ENCODE measurements at places on chromosomes 4 and X.

DNA sequence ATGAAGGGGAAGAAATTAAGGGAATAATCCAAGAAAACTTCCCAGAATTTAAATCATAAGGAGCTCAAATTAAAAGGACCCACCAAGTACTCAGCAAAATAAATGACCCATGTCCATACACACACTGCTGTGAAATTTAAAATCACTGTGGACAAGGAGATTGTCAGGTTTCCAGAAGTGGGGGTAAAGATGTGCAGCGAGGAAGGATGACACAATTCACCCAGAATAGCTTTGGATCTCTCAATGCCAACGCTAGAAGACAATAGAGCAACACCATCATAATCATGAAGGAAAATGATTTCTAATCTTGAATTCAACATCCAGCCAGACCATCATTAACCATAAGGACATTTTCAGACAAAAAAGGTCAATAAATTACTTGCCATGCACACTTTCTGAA, 65.7 kb downstream of the CASK start:
- DNase-seq, result no peak

GRCh38 chr4:121009578-121010478, 62.5 kb downstream of the NDNF start:
- no peak for DNase-seq

DNA sequence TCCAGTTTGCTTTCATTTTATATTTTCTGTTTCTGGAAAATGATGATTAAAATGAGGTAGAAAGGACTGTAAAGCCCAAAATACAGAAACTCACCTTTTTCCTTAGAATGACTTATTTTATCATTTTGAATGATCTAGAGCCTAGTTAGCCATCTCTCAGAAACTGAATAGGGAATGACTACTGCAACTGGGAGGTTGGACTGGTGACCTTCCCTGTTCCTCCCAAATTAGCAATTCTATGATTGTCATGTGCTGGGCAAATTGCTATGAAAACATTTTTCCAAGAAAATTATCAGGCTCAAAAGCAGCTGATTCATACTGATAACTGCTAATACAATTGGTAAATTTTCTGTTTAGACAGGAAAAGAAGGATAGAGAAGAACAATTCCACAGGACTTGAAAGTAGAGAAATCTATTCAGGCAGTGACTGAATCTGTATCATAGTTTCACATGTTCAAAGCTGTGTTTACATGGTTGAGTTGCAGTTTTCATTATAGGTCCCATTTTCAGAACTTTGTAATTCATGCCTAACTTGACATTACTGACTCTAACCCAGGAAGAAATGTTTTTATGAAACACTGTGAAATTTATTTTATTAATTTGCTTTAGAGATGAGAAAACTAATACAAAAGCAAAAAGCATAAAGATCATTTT, 43.4 kb upstream of the SEC24B start:
- DNase-seq, result no peak

GRCh38 chr4:98319021-98319420, 57.8 kb downstream of the RAP1GDS1 start:
- DNase-seq, result no peak

- DNase-seq, result no peak
These were observed 19.1 kb upstream of the FRYL start for GRCh38 chr4:48799157-48799556.

GRCh38 chr4:118682928-118683327, 2.3 kb upstream of the METTL14 start:
- no peak for DNase-seq

- DNase-seq, result no peak
These were observed 31.8 kb downstream of the CXCL1 start for GRCh38 chr4:73901031-73901430.

DNA sequence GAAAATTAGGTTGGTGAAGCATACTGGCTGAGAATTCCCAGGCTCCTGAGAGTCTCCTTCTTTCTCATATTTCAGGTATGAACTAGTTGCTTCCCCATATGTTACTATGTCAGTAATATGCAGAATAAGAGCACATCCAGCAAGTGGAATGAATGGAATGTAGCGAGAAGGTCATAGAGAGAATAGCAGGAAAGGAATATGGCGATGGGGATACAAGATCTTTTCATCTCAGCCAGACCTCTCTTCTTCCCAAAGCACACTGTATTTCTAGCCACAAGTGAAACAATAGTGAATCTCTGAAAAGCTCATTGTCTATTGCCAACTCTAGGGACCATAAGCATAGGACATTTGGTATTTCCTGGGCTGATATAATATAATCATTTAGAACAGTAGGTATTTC, 54.6 kb upstream of the MMAA start:
- no peak for DNase-seq

Measured in NCI-H187 treated with DMSO at 0.1 percent for 48 hours (cell line).